Vagina (tissue), 2 donors: ENCODE measurements at places on chromosomes 2 and 18.

DNA sequence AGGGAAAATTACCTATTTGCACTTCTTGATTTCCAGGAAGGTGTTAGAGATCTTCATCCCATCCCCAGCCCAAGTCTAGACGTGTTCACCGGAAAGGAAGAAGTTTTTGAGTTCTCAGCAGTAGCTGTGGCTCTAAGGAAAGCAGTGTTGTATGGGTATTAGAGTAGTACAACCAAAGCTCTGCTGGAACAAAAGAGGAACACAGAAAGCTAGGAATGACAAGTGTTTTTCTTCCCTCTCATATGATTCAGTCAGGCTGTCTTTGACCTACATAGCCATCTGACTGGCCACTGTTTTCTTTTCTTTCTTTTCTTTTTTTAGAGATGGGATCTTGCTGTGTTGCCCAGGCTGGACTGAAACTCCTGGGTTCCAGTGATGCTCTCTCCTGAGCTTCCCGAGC lies 82.7 kb upstream of the SLC39A10 start:
- H3K27ac ChIP-seq = no peak overlapping the region
- H3K27me3 ChIP-seq = no peaks in the 10 kb centered on the region
- H3K4me3 ChIP-seq = no peak overlapping the region
- DNase-seq = no peak
- no peaks in the 10 kb centered on the region for H3K4me1 ChIP-seq

DNA sequence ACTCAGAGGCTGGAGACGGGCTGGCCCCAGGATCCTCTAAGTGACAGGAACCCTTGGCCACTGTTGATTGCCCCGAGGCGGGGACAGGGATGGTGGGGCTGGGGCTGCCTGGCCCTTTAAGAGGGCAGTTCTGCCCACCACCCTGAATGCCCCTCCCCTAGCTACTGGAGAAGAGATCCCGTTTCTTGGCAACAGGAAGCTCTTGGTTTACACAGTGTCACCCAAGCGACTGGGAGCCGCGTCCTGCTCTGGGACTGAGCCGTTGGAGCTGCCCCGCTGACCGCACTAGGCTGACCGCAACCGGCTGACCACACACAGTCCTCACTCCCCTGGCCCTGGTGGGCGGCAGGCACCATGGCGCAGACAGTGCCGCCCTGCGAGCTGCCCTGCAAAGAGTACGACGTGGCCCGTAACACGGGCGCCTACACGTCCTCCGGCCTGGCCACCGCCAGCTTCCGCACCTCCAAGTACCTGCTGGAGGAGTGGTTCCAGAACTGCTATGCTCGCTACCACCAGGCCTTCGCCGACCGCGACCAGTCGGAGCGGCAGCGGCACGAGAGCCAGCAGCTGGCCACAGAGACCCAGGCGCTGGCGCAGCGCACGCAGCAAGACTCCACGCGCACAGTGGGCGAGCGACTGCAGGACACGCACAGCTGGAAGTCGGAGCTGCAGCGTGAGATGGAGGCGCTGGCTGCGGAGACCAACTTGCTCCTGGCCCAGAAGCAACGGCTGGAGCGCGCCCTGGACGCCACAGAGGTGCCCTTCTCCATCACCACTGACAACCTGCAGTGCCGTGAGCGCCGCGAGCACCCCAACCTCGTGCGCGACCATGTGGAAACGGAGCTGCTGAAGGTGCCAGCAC lies at the start of gene TEKT4:
TSS of gene TEKT4 (plus strand) at position 205 of the 862 bp plus-strand sequence. CDS start at position 355, 150 bp downstream.
- H3K27ac ChIP-seq = no peak within 1 kb of the TSS
- no peaks in the 10 kb centered on the region for H3K4me1 ChIP-seq
- no peak within 1 kb of the TSS for H3K4me3 ChIP-seq
- H3K36me3 ChIP-seq = no peaks in the 10 kb centered on the region
- no peak for DNase-seq
- H3K27me3 ChIP-seq = no peaks in the 10 kb centered on the region

DNA sequence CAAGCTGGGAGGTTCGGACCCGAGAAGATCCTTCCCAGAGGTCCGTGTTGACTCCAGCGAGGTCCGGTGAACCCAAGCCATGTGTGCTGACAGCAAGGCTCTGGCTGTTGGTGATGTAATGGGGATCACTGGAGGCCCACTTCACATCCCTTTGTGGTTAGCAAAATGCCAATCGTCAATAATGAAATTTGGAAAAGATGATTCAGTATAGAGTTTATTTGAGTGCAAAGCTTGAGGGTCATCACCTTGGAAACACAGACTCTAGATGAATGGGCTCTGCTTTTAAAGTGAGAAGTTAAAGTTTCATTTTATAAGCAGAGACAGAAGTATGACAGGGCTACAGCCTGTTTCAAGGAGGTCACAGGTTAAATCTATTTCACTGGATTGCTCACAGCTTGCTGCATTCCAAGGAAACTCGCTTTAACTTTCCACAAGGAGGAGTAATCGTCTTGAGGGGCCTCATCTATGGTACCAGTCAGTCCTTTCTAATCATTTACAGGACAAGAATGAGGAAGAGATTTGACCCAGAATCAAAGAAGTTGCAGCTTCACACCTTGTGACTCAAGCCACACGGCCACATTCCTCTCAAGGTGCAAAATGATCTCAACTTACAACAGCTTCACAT lies 140.5 kb downstream of the TPO start:
- H3K27me3 ChIP-seq = no peaks in the 10 kb centered on the region
- H3K4me3 ChIP-seq = no peak overlapping the region
- no peaks in the 10 kb centered on the region for H3K36me3 ChIP-seq
- DNase-seq = no peak

GRCh38 chr2:241720099-241720498 lies 14.3 kb upstream of the D2HGDH start:
- no peaks in the 10 kb centered on the region for H3K27me3 ChIP-seq
- no peaks in the 10 kb centered on the region for H3K4me1 ChIP-seq
- no peak overlapping the region for H3K4me3 ChIP-seq
- no peak for DNase-seq
- no peak overlapping the region for H3K27ac ChIP-seq

- no peaks in the 10 kb centered on the region for H3K36me3 ChIP-seq
- no peak for DNase-seq
- H3K27ac ChIP-seq = no peak overlapping the region
- no peaks in the 10 kb centered on the region for H3K4me1 ChIP-seq
These were observed 1868.8 kb upstream of the CELF4 start for GRCh38 chr18:39434223-39434920.

DNA sequence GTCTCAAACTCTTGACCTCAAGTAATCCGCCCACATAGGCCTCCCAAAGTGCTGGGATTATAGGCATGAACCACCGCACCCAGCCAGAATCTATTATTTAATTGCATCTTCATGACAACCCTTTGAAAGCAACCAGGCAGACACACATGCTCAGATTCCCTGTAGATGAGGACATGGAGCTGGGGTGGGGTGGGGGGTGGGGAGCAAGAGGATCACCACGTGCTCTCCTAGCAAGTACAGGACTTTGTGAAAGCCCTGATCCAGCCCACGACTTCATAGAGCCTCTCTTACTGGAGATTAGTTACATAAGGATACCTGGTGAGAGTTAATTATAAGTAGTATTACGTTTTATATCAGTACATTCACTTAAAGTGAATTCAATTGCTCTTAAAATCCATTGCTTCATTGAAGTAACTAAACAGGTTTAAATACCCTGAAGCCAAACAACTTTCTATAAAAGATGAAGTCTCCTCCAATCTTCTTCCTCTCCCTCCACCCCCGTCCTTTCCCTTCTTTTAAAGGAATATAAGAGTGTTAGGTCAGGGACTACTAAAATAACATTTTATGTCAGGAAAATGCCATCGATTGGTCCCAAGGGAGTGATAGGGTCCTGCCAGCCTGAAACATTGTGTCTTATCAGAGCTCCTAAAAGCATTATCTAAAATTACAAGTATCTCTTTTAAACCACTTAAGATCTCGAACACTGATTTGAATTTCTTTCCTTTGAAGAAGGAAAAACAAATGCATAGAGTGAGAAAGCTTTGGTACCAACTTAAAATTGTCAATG lies 123.9 kb downstream of the EPHA4 start:
- no peak overlapping the region for H3K4me3 ChIP-seq
- no peaks in the 10 kb centered on the region for H3K36me3 ChIP-seq
- H3K27me3 ChIP-seq = no peaks in the 10 kb centered on the region
- H3K4me1 ChIP-seq = no peaks in the 10 kb centered on the region
- DNase-seq = no peak

- H3K4me3 ChIP-seq = no peak overlapping the region
- no peak for DNase-seq
- no peaks in the 10 kb centered on the region for H3K27me3 ChIP-seq
- no peak overlapping the region for H3K27ac ChIP-seq
- H3K36me3 ChIP-seq = no peaks in the 10 kb centered on the region
These were observed 39.4 kb upstream of the ASB1 start for GRCh38 chr2:238387332-238387731.

GRCh38 chr2:170737821-170738220 lies 22.7 kb downstream of the SP5 start:
- H3K36me3 ChIP-seq = no peaks in the 10 kb centered on the region
- no peak overlapping the region for H3K4me3 ChIP-seq
- H3K4me1 ChIP-seq = no peaks in the 10 kb centered on the region
- no peak overlapping the region for H3K27ac ChIP-seq

DNA sequence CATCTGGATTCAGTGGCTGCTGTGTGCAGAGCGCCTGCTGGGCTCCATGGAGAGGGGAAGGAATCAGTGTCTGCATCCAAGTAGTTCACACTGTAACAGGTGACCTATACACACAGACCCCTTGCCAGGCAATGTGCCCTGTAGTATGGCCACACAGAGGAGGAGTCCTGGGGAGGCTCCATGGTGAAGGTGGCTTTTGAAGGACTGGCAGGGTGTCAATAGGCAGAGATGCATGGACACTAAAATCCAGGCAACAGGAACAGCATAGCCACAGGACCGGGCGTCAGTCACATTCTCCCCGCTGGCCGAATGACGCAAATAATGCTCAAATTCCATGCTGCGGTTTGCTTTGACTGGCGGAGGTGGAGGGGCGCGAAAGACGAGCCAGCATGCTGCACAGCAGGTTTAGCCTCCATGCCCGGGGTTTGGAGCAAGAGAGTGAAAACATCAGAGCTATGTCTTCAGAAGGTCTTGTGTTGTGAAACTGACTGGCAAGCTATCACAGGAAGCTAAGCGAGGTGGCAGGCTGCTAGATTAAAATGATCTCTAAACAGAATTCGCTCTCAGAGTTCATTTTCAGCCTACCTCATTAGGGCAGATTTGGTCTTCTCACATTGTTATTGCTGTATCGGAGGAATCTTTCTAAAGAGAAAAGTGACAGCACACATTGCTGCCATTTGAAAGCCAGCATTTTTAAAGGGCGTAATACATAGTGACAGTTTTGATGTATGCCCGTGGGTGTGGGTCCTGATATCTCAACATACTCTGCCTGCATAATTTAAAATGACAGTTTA lies 1.2 kb upstream of the CHMP1B start:
- no peaks in the 10 kb centered on the region for H3K36me3 ChIP-seq
- H3K27me3 ChIP-seq = no peaks in the 10 kb centered on the region

GRCh38 chr2:74001121-74001520 lies 16.4 kb downstream of the TET3 start:
- no peaks in the 10 kb centered on the region for H3K36me3 ChIP-seq
- H3K4me3 ChIP-seq = no peak overlapping the region
- peak overlapping the region; percentile 16 for H3K27ac ChIP-seq

GRCh38 chr18:36942264-36942663 lies 113.3 kb downstream of the KIAA1328 start:
- no peaks in the 10 kb centered on the region for H3K4me1 ChIP-seq
- no peak overlapping the region for H3K27ac ChIP-seq
- no peak for DNase-seq
- no peaks in the 10 kb centered on the region for H3K27me3 ChIP-seq

- no peak for DNase-seq
- peak overlapping the region; percentile 90 for H3K27ac ChIP-seq
- no peaks in the 10 kb centered on the region for H3K36me3 ChIP-seq
- H3K4me1 ChIP-seq = peaks cover 59% of the 10 kb centered on the region
These were observed 575 bp downstream of the TMEM150A start for GRCh38 chr2:85601771-85602475.

DNA sequence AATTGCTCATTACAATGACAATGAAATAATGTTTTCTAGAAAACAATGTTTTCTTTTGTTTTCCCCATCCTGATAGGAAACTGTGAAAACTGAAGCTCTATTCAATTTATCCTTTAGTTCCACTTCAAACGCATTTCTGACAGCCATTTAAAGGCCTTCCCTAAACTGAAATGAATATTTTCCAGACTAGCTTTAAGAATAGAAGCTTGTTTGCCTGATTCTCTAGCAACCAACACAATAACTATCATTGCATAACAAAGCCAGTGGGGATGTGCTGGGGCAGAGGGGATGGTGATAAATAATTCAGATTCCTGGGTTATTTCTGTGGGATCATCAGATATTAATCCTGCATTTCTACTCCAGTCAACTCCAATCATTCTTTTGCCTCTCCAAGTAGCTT lies 427.1 kb downstream of the RND3 start:
- H3K36me3 ChIP-seq = no peaks in the 10 kb centered on the region
- H3K27ac ChIP-seq = no peak overlapping the region
- no peaks in the 10 kb centered on the region for H3K27me3 ChIP-seq

DNA sequence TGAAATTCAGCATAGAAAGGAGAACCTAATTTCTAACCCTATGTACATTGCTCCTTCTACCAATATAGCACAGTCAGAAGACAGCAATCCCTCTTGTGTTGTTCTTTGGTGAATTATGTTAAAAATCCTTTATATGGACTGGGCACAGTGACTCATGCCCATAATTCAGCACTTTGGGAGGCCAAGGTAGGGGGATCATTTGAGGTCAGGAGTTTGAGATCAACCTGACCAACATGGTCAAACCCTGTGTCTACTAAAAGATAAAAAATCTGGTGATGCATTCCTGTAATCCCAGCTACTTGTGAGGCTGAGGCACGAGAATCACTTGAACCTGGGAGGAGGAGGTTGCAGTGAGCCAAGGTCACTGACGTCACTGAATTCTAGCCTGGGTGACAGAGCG lies 195.6 kb downstream of the TMX3 start:
- no peak overlapping the region for H3K4me3 ChIP-seq
- H3K4me1 ChIP-seq = no peaks in the 10 kb centered on the region
- H3K27ac ChIP-seq = no peak overlapping the region
- no peak for DNase-seq
- H3K36me3 ChIP-seq = no peaks in the 10 kb centered on the region
- no peaks in the 10 kb centered on the region for H3K27me3 ChIP-seq

- H3K36me3 ChIP-seq = no peaks in the 10 kb centered on the region
- H3K4me1 ChIP-seq = no peaks in the 10 kb centered on the region
- no peaks in the 10 kb centered on the region for H3K27me3 ChIP-seq
- no peak for DNase-seq
These were observed 136.4 kb downstream of the THSD7B start for GRCh38 chr2:136901732-136902131.

DNA sequence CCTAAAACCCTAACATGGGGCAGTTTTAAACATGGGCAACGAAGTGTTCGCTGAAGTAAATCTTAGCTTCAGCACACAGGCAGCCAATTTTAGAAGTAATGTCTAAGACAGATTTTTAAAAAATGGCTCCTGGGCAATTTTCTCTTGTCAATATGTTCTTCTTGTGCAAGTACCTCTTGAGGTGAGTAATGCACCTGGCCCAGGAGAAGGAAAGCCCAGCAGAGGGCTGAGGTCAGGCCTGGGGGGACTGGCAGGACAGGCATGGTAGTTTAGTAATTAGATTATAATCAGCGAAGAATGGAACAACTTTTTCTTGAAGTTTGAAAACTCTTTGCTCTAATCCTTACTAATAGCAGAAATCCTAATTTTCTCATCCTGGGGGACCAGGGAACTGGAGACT lies 77.6 kb downstream of the SPRED2 start:
- no peak overlapping the region for H3K27ac ChIP-seq
- no peaks in the 10 kb centered on the region for H3K36me3 ChIP-seq
- H3K27me3 ChIP-seq = no peaks in the 10 kb centered on the region
- H3K4me3 ChIP-seq = no peak overlapping the region
- no peak for DNase-seq

- no peak overlapping the region for H3K27ac ChIP-seq
- no peak overlapping the region for H3K4me3 ChIP-seq
- peaks cover 54% of the 10 kb centered on the region for H3K4me1 ChIP-seq
- H3K27me3 ChIP-seq = no peaks in the 10 kb centered on the region
- no peak for DNase-seq
These were observed 46.6 kb downstream of the HDLBP start for GRCh38 chr2:241268716-241269445.
